Left lobe of liver (tissue), 2 donors: ENCODE measurements at places on chromosomes 6 and 20.

- no peak for DNase-seq
Observed at GRCh38 chr6:152348116-152348515, 289.0 kb downstream of the SYNE1 start.

DNA sequence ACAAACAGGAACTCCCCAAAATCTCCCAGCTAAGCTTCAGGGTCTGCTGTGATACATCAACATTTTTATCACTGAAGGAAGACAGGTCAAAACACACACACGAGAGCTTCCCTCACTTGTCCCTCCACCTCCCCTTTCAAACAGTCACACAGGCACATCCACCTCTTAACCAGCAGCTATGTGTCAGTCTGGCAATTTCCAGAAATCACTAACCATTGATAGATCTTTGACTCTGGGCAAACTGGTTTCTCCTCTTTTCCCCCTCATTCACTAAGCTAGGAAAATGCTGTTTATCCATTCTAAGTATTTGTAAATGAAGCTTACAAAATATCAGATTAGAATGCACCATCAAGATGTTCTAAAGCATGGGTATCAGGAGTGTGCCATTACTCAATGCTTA lies 87.8 kb downstream of the DCDC2 start:
- no peak for DNase-seq

DNA sequence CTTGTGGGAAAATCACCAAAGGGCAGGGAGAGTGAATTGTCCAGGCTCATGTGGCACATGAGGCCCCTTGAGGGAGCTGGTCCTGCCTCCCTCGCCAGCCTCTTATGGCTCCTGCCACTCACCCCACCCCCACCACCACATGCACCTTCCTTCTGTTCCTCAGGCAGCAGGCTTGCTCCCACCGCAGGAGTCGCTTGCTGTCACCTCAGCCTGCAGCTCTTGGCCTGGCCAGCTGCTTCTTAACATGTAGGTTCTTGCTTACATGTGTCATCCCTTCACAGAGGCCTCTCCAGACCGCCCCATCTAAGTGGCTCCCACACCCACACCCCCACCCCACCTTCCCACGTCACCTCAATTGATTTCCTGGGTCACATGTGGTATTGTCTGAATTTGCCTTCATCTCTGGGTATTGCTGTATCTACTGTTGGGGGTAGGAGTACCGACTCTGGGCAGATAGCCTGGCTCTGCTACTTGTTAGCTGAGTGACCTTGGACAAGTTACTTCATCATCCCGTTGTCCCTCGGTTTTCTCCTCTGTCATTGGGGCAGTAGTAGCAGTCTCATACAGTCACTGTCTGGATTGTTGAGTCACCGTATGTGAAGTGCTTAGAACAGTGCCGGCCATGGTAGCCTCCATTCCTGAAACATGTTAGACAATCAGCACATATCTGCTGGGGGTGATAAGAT lies 41.7 kb downstream of the SLC9A8 start:
- no peak for DNase-seq

DNA sequence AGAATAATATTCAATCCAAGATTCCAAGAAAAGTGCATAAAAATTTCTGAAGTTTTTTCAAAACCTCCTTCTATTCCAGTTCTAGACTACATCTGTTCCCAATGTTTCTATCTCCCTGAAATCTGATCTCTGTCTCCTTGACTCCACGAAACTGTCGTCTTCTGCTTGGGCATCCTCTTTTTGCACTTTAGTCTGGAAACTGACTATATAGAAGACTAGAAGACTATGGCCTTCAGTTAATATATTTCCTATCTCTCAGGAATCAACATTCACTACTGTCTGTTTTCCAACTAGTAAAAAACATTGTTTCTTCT lies 745.4 kb upstream of the ADGRB3 start:
- no peak for DNase-seq

- no peak for DNase-seq
Observed at GRCh38 chr6:87483929-87484328, 11.2 kb downstream of the SLC35A1 start.

- no peak for DNase-seq
Observed at GRCh38 chr20:50252701-50253100, 62.1 kb downstream of the CEBPB start.
